Activated naive CD4-positive, alpha-beta T cell treated with anti-CD3 and anti-CD28 coated beads for 36 hours (primary cell): ENCODE measurements at places on chromosomes 5 and 9. TPM values are rescaled to one million over a fixed set of nuclear protein-coding genes. Genes with fewer than 3 reads are reported as not detected.

PHF24 gene
- not detected for total RNA-seq

GRCh38 chr9:85964526-85964925 lies 23.6 kb downstream of the NAA35 start:
- H3K36me3 ChIP-seq = peaks cover 32% of the 10 kb centered on the region
- no peak overlapping the region for H3K4me3 ChIP-seq
- H3K27ac ChIP-seq = no peak overlapping the region
- H3K4me1 ChIP-seq = no peaks in the 10 kb centered on the region

DNA sequence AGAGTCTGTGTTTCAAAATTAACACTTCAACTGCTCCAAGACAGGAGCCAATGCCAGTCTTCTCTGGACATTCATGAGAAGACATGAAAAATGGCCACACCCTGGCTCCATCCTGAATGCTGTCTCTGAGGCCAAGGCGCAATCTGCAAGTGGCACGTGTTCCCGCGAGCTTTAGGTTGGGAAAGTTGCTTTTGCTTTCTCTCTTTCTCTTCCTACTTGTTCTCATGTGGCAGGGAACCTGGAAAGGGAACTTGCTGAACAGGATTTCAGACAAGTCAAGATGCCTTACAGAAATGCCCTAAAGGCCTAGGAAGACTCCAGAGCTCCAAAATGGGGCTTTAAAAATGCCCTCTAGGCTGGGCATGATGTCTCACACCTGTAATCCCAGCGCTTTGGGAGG lies 91.9 kb upstream of the OTULINL start:
- H3K27me3 ChIP-seq = no peaks in the 10 kb centered on the region
- no peak for DNase-seq
- no peak overlapping the region for H3K4me3 ChIP-seq

- peaks cover 7% of the 10 kb centered on the region for H3K27me3 ChIP-seq
- H3K36me3 ChIP-seq = no peaks in the 10 kb centered on the region
- DNase-seq = no peak
- no peaks in the 10 kb centered on the region for H3K4me1 ChIP-seq
- no peak overlapping the region for H3K27ac ChIP-seq
Observed at GRCh38 chr5:77563475-77563874, 71.4 kb upstream of the WDR41 start.

DNA sequence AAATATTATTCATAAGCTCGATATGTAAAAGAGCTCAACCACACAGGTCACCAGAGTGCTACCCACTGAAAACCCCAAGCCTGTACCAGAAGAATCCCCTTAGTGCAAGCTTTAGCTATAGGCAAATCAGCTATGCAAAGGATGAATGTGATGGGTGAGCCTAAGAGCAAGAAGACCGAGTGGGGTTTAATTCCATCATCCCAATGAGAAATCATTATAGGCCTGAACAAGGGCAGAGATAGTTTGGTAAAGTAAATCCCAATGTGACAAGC lies 21.8 kb downstream of the ELOVL7 start:
- H3K27me3 ChIP-seq = no peaks in the 10 kb centered on the region
- H3K4me3 ChIP-seq = no peak overlapping the region
- no peaks in the 10 kb centered on the region for H3K36me3 ChIP-seq
- no peak overlapping the region for H3K27ac ChIP-seq

DNA sequence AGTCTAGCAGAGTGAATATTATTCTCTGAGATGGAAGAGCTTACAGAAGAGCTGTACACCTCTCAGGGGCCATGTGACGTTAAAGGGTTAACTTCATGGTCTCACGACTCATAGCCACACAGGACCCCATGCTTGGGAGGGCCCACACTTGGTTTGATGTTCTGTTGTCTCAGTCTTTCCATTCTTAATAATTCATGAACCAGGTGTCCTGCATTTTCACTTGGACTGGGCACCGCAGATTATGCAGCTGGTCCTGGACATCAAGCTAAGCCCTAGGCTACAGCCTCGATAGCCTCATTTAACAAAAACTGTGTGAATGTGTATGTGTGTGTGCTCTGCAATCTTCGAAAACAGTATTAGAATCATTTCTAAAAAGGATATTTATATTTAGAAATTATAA lies 323.5 kb downstream of the PLK2 start:
- DNase-seq = no peak
- no peaks in the 10 kb centered on the region for H3K4me1 ChIP-seq
- no peak overlapping the region for H3K4me3 ChIP-seq
- H3K27ac ChIP-seq = no peak overlapping the region
- H3K27me3 ChIP-seq = peaks cover 3% of the 10 kb centered on the region

CCDC127 gene
- total RNA-seq = 3.6 TPM

DNA sequence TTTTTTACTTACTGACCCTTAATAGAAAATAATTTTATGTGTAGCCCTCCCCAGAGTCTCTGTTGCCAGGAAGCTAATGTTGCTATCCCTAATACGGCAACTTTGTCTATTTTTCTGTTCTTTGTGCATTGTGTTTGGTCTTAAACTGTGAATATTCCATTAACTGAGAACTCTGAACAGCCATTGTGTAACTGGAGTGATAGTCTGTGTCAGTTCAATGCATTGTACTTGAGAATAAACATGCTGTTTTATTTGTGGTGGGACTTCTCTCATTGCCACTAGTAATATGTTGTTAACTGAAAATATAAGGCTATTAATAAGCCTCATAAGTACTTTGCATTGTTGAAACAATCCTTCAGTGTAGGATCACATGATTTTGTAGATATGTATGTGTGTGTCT lies 278.3 kb upstream of the DMRT1 start:
- no peak for DNase-seq
- peaks cover 42% of the 10 kb centered on the region for H3K4me1 ChIP-seq
- H3K36me3 ChIP-seq = peaks cover 11% of the 10 kb centered on the region
- H3K4me3 ChIP-seq = no peak overlapping the region
- no peak overlapping the region for H3K27ac ChIP-seq
- H3K27me3 ChIP-seq = no peaks in the 10 kb centered on the region

DNA sequence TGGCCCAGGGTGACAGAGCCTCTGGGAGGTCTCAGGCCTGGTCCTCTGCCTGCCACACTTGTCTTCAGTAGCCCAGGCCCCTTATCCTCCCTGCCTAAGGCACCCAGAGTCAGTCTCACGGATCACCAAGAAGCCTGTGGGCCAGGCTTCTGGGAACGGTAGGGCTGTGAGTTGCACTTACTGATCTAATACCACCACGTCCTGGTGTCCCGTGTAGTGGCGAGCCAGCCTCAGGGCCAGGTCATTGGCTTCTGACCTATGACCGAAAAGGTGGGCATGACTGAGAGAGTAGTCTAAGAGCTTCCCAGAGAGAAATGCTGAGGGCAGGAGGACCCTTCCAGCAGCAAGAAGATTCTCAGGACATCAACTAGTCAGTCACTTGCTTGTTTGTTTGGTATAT lies 7.4 kb downstream of the PHYKPL start:
- H3K27ac ChIP-seq = no peak overlapping the region
- DNase-seq = no peak
- H3K36me3 ChIP-seq = peaks cover 58% of the 10 kb centered on the region
- H3K4me1 ChIP-seq = peaks cover 44% of the 10 kb centered on the region

DNA sequence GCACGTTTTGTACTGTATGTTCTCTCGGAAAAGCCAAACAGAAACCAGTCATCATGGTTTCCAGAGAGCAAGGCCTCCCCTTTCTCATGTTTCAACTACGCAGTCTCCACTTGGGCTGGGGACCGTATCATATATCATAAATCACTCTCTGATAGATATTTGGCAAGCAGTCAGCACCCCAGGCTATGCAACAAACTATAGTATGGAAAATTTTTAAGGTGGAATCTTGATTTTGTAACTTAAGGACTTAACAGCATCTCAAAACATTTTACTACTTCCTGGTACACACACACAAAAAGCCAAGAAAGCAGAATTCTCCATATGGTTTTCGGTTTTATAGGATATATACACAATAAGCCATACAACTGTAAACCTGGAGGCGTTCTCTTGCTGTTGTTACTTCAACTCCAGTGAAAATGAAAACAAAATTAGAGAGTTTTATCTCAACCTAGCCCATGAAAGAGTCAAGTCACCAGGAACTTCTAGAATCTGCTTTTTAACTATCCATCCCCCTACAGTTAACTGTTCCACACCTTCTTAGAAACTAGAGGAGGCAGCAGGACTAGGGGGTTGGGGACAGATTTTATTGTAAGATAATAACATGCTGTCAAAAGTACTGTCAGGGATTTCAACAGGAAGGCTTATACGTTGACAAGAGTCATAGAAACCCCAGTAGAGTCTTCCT lies 283.4 kb downstream of the NFIB start:
- no peaks in the 10 kb centered on the region for H3K36me3 ChIP-seq
- H3K4me3 ChIP-seq = no peak overlapping the region
- H3K27me3 ChIP-seq = no peaks in the 10 kb centered on the region
- H3K27ac ChIP-seq = no peak overlapping the region
- no peaks in the 10 kb centered on the region for H3K4me1 ChIP-seq
- DNase-seq = no peak

GRCh38 chr5:115541611-115542010 lies 3.0 kb downstream of the FEM1C start:
- H3K36me3 ChIP-seq = peaks cover 68% of the 10 kb centered on the region
- DNase-seq = no peak

- H3K4me3 ChIP-seq = peak overlapping the region; percentile 90
- peaks cover 16% of the 10 kb centered on the region for H3K4me1 ChIP-seq
- H3K27me3 ChIP-seq = no peaks in the 10 kb centered on the region
- DNase-seq = no peak
- peak overlapping the region; percentile 88 for H3K27ac ChIP-seq
Observed at GRCh38 chr5:35617060-35617434, 616 bp upstream of the SPEF2 start.

DNA sequence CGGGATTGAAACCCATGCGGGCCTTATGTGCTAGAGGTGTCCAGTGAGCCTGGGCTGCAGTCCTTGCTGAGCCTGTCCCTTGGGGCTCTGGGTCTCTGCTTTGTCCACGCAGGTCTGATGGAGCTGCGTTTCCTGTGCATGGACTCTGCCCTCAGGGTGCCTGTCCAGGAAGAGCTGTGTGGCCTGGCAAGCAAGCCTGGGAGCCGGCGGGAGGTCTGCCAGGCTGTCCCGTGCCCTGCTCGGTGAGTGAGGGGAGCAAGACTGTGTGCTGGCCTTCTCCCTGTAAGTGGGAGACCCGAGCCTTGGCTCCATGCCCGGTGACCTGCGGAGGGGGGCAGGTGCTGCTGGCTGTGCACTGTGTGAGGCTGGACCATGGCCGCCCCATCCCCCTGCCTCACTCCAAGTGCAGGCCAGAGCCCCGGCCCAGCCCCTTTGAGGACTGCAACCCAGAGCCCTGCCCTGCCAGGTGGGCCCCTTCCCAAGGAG lies 11.2 kb upstream of the CACFD1 start:
- no peaks in the 10 kb centered on the region for H3K4me1 ChIP-seq
- no peak overlapping the region for H3K27ac ChIP-seq
- no peak overlapping the region for H3K4me3 ChIP-seq

- peaks cover 4% of the 10 kb centered on the region for H3K4me1 ChIP-seq
- H3K27ac ChIP-seq = no peak overlapping the region
- DNase-seq = no peak
- H3K27me3 ChIP-seq = no peaks in the 10 kb centered on the region
Observed at GRCh38 chr5:60989790-60990189, 44.8 kb downstream of the NDUFAF2 start.

DNA sequence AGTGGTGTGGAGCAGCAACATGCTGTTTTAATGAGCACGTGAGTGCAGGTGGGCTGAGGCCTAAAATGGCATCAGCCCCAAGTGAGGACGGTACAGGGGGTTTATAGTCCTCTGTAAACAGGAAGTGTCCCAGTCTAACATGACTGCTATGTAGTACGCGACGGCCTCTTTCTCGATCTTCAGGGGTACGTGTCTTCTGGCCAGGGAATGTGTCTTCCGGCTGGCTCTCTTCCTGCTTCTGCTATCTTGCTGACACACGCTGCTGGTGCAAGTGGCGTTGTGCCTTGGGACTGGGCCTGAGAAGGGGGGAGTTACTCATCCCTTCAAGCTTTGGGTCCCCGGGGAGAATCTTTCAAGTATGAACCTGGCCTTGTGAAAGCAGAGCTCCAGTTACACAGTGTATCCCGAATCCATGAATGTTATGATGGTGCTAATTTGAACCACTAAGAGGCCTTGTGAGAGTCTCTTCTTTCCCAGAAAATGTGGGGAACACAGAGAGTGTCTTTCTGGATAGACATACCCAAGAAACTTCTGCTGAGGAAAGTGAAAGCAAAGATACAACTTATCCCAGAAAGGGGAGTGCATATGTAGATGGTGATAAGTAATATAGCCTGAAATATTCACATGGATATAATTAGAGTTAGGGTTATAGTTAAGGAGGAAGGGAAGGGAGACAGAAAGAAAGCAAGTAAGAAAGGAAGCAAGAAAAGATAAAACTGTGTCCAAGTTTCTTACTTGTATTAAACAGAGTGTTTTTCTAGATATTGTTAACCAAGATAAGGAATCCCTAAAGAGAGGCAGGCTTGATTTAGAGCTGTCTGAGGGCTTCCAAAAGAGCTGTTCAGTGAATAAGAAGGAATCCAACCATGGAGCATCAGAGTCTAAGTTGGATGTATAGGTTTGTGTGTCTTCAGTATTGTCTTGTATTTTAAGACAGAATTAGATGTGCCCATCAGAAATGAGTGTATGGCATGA lies 35.5 kb upstream of the ANXA2R start:
- DNase-seq = no peak
- H3K27me3 ChIP-seq = no peaks in the 10 kb centered on the region
- H3K4me3 ChIP-seq = no peak overlapping the region
- H3K4me1 ChIP-seq = peaks cover 27% of the 10 kb centered on the region
- H3K27ac ChIP-seq = peak overlapping the region; percentile 42

NFIB gene
- total RNA-seq = not detected

GRCh38 chr9:75063556-75064305 lies 24.2 kb downstream of the NMRK1 start:
- no peak for DNase-seq
- peaks cover 17% of the 10 kb centered on the region for H3K36me3 ChIP-seq
- no peaks in the 10 kb centered on the region for H3K27me3 ChIP-seq
- no peak overlapping the region for H3K4me3 ChIP-seq

DNA sequence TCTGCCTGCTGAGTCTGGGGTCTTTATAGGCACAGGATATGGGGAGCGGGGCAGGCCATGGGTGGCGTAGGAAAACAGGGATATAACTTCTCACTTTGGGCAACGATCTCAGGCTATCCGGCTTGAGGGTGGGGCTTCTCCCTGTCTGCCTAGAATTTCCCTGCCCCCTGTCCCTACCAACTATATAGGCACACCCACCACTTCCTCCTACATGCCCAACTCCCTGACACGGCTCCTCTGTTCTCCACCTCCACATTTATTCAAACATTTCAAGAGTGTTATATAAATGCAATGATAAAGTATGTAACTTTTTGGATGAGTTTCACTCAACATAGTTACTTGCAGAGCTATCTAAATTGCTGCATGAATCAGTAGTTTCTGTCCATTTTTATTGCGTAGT lies 363.2 kb upstream of the RORB start:
- no peak overlapping the region for H3K27ac ChIP-seq
- no peaks in the 10 kb centered on the region for H3K4me1 ChIP-seq
- no peaks in the 10 kb centered on the region for H3K36me3 ChIP-seq
- no peaks in the 10 kb centered on the region for H3K27me3 ChIP-seq
